Naive thymus-derived CD4-positive, alpha-beta T cell (primary cell): ENCODE measurements at places on chromosomes 4 and X.

DNA sequence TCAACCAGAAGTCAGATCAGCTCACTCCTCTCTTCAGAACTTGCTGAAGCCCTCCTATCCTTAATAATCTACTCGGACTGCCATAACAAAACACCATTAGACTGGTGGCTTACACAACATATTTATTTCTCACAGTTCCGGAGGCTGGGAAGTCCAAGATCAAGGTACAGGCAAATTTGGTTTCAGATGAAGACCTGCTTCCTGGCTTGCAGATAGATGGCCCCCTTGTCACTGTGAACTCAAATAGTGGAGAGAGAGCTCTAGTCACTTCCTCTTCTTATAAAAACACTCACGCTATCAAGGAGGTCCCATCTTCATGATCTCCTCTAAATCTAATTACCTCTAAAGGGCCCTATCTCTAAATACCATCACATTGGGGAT lies 125.1 kb downstream of the CAMK2D start:
- peak; percentile 38 for DNase-seq
- peak overlapping the region; percentile 5 for H3K4me3 ChIP-seq
- no peaks in the 10 kb centered on the region for H3K36me3 ChIP-seq
- no peak overlapping the region for H3K27ac ChIP-seq
- H3K27me3 ChIP-seq, result no peaks in the 10 kb centered on the region

GRCh38 chr4:70624226-70624793 lies 4.2 kb upstream of the ENAM start:
- no peak overlapping the region for H3K27ac ChIP-seq
- H3K36me3 ChIP-seq, result no peaks in the 10 kb centered on the region
- DNase-seq, result no peak
- no peak overlapping the region for H3K4me3 ChIP-seq

- no peak for DNase-seq
- H3K27me3 ChIP-seq, result no peaks in the 10 kb centered on the region
- no peaks in the 10 kb centered on the region for H3K36me3 ChIP-seq
- H3K27ac ChIP-seq, result no peak overlapping the region
- H3K4me1 ChIP-seq, result no peaks in the 10 kb centered on the region
- no peak overlapping the region for H3K4me3 ChIP-seq
These were observed 235.1 kb downstream of the NR3C2 start for GRCh38 chr4:148207068-148207467.

GRCh38 chr4:137610960-137611359 lies 78.7 kb upstream of the PCDH18 start:
- no peaks in the 10 kb centered on the region for H3K36me3 ChIP-seq
- H3K27me3 ChIP-seq, result no peaks in the 10 kb centered on the region
- H3K4me3 ChIP-seq, result no peak overlapping the region
- no peak overlapping the region for H3K27ac ChIP-seq
- DNase-seq, result no peak

GRCh38 chr4:13985837-13986236 lies 358.3 kb upstream of the BOD1L1 start:
- no peaks in the 10 kb centered on the region for H3K27me3 ChIP-seq
- H3K4me1 ChIP-seq, result no peaks in the 10 kb centered on the region
- no peak overlapping the region for H3K27ac ChIP-seq
- no peak for DNase-seq

DNA sequence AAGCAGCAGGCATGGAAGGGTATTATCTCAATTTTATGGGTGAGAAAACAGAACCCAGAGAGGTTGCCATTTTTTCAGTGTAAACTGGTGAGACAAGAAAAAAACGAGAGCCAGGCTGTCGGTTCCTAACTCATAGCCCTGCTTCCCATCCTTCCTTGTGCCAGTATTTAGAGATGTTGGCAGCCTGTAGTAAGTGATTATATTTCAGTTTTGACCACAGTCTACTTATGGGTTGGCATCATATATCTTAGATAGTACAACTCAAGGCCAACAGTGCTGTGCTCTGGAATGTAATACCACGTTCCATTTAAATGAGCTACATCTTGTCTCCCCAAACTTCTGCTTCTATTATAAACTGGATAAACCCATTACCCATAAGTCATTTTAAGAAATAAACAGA lies 40.8 kb downstream of the XK start:
- no peak overlapping the region for H3K4me3 ChIP-seq
- H3K4me1 ChIP-seq, result no peaks in the 10 kb centered on the region
- no peak for DNase-seq
- no peaks in the 10 kb centered on the region for H3K36me3 ChIP-seq
- H3K27ac ChIP-seq, result no peak overlapping the region

GRCh38 chr4:103097112-103097511 lies 2.5 kb downstream of the BDH2 start:
- H3K27ac ChIP-seq, result no peak overlapping the region
- H3K27me3 ChIP-seq, result no peaks in the 10 kb centered on the region
- H3K4me3 ChIP-seq, result no peak overlapping the region
- DNase-seq, result no peak
- H3K36me3 ChIP-seq, result no peaks in the 10 kb centered on the region

DNA sequence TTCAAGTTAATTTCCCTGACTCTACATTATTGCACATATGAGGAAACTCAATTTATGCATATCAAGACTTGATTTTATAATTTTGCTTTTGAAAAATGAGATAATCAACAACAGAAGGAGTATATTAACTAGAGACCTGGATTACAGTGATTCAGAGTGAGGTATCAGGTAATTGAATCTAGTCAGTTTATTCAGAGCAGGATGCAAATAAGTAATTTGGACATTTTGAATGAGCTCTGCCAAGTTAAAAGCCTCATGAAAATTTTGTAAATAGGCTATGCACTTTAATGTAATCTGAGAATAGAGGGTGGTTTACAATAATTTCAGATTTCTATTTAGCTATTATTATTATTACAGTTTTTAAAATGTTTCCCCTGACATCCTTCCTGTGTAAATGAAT lies 203.7 kb upstream of the EMCN start:
- H3K27ac ChIP-seq, result no peak overlapping the region
- no peak overlapping the region for H3K4me3 ChIP-seq
- no peaks in the 10 kb centered on the region for H3K4me1 ChIP-seq
- no peak for DNase-seq

- H3K36me3 ChIP-seq, result no peaks in the 10 kb centered on the region
- H3K27ac ChIP-seq, result no peak overlapping the region
- DNase-seq, result no peak
- H3K4me3 ChIP-seq, result no peak overlapping the region
- H3K27me3 ChIP-seq, result no peaks in the 10 kb centered on the region
These were observed 20.9 kb upstream of the CCDC149 start for GRCh38 chr4:24933684-24934275.

- no peak overlapping the region for H3K4me3 ChIP-seq
- peak; percentile 51 for DNase-seq
- no peaks in the 10 kb centered on the region for H3K36me3 ChIP-seq
- no peak overlapping the region for H3K27ac ChIP-seq
- H3K27me3 ChIP-seq, result no peaks in the 10 kb centered on the region
These were observed 18.2 kb upstream of the ABLIM2 start for GRCh38 chr4:8176547-8177399.

GRCh38 chr4:93018243-93018642 lies 714.5 kb downstream of the GRID2 start:
- no peak for DNase-seq
- no peaks in the 10 kb centered on the region for H3K27me3 ChIP-seq
- no peaks in the 10 kb centered on the region for H3K36me3 ChIP-seq
- no peaks in the 10 kb centered on the region for H3K4me1 ChIP-seq

DNA sequence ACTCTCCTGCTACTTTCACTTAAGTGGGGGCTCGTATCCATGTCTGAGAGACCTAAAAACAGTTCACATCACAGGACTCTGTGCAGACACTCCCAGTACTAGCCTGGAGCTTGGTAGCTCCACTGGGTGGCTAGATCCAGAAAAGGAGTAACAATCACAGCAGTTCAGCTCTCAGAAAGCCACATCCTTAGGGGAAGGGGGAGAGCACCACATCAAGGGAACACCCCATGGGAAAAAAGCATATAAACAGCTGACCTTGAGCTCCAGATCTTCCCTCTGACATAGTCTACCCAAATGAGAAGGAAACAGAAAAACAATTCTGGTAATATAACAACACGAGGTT lies 175.8 kb downstream of the FAM13A start:
- no peaks in the 10 kb centered on the region for H3K36me3 ChIP-seq
- H3K27ac ChIP-seq, result no peak overlapping the region
- no peaks in the 10 kb centered on the region for H3K4me1 ChIP-seq
- no peak overlapping the region for H3K4me3 ChIP-seq
- H3K27me3 ChIP-seq, result no peaks in the 10 kb centered on the region

- no peak for DNase-seq
- no peaks in the 10 kb centered on the region for H3K36me3 ChIP-seq
- H3K27ac ChIP-seq, result peak overlapping the region; percentile 87
- no peaks in the 10 kb centered on the region for H3K27me3 ChIP-seq
- peak overlapping the region; percentile 14 for H3K4me3 ChIP-seq
These were observed 13.4 kb downstream of the LEF1 start for GRCh38 chr4:108155373-108155772.

DNA sequence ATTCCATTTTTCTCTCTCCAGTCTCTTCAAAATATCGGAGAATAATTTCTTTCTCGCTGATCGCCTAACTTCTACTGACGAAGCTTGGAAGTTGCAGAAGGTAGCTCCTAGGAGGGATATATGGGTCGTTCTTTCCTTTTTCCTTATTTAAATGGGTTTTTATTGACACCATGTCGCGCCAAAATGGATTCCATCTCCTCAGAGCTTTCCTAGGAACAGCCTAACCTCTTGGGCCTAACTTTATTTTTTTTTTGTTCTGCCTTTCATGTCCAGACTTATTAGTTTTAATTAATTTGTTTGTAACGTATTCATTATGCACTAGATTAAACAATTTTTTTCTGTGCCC lies 359.4 kb upstream of the ZCCHC13 start:
- H3K27ac ChIP-seq, result peak overlapping the region; percentile 93
- H3K4me1 ChIP-seq, result no peaks in the 10 kb centered on the region
- peak overlapping the region; percentile 98 for H3K4me3 ChIP-seq
- no peak for DNase-seq

DNA sequence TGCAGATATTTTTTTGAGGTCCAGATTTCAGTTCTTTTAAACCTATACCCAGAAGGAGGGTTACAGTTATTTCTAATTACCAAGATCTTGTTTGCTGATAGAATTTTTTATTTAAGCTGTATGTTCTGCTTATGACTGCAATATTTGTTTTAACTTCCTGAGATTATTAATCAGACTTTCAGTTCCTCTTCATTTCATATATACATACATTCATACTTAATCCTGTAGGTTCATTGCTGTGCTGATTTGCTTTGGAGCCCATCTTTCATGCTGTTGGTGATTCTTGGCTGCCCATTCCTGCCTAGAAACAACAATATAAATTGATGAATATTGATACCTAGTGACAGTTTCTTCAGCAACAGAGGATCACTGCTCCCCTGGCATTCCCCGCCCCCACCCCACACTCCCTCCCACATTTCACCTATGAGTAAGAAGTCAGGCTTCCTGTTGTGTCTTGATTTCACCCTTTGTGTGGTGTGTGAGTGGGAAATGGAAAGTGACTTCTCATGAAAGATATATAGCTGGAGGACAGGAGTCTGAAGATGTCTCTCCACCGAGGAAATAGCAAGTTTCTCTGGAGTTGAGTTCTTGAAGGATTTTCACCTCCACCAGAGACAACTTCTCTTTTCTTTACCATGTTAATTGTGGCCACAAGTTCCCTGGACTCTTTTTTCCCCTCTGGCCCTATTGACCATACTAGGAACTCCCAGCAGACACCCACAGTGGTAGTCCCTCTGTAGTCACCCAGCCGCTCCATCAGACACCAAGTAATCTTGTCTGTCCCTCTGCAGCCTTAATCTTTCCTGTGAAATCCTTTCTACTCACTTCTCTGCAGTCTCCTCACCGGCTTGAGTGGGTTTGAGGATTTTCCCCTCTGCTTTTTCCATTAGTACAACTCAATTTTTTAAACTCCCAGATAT lies 118.4 kb downstream of the ASB9 start:
- H3K4me3 ChIP-seq, result no peak overlapping the region
- H3K36me3 ChIP-seq, result no peaks in the 10 kb centered on the region
- no peak overlapping the region for H3K27ac ChIP-seq
- peaks cover 5% of the 10 kb centered on the region for H3K4me1 ChIP-seq
- H3K27me3 ChIP-seq, result no peaks in the 10 kb centered on the region

GRCh38 chr4:185112104-185112503 lies 31.0 kb upstream of the SLC25A4 start:
- no peaks in the 10 kb centered on the region for H3K27me3 ChIP-seq
- no peak for DNase-seq
- no peaks in the 10 kb centered on the region for H3K4me1 ChIP-seq
- H3K4me3 ChIP-seq, result no peak overlapping the region

DNA sequence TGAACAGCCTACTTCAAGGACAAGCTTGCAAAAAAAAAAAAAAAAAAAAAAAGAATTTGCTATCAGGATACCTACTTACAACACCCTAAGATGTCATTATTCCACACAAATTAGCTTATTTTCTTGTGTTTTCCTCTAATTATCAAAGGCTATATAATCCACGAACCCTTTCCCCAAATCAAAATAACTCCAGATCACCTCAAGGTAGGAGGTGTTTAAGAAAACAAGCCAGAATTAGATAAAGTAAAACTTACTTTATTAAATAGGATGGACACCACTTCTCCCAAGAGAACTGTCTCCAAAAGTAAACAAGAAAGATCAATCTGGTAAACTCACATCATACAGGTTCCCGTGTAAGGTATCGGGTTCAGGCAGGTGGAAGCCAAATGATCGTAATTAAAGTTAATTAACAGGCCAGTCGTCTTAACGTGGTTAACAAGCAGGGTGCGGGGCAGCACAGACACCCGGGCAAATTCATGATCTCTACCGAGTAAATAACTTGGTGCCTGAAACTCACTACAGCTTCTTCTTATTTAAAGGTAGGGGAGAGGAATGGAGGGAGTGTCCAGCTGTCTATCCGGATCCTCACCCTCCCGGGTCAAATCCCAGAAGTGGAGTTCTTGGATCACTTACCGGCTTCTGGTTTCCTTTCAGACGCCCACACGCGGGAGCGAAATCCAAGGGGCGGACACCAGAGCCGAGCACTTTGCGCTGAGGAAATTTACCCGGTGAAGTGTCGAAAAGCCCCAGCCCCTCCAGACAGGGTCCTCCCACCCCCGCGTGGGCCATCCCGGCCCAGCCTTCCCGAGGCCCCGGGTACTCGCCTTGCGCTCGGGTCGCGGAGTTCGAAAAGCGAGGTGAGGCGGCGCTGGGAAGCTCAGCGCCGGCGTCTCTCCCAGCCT lies 708 bp downstream of the ARAP2 start:
- H3K4me3 ChIP-seq, result peak overlapping the region; percentile 67
- peak; percentile 47 for DNase-seq
- H3K4me1 ChIP-seq, result peaks cover 7% of the 10 kb centered on the region

- H3K4me3 ChIP-seq, result no peak overlapping the region
- no peaks in the 10 kb centered on the region for H3K27me3 ChIP-seq
- no peak for DNase-seq
- H3K27ac ChIP-seq, result no peak overlapping the region
These were observed 35.2 kb upstream of the DDX60 start for GRCh38 chr4:168353746-168354145.
